ENCODE measurements at places on chromosomes 12 and 14.

- no peak for DNase-seq
Measured at GRCh38 chr12:102197789-102198188, at the start of gene PMCH. Gene PMCH, minus strand, starts transcription at chr12:102197833. Its CDS starts 63 bp downstream, at chr12:102197770.

DNA sequence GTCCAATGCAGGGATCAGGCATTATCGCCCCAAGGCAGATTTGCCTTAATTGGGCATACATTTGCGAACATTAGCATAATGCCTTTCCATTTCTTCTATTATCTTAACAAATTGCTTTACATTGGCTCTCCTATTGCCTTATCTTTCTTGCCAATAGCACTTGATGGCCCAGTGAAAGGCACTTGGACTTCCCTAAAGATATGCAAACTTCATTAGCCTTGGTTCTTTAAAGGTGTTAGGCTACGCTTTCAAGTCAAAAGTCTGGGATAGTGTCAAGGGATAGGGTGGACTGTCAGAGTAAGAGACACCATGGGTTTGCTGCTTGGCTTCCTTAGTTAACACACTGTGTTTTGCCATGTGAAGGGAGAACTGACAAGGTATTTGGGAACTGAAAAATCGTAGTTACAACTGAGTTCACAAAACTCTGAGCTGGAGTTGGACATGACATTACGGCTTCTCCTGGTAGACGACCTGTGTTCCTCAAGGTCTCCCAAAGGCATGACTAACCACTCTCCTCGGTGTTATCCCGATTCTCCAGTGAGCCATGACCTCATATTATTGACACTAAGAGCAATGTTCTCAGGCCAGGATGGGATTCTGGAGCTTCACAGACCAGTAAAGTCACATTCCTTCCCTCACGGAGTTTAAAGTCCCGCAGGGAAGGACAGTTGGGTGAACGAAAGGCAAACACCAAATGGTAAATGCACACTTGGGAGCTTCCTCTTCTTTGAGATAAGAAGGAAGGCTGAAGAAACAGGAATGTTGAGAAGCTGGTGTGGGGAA, 65.2 kb downstream of the TBC1D30 start:
- no peak for DNase-seq

DNA sequence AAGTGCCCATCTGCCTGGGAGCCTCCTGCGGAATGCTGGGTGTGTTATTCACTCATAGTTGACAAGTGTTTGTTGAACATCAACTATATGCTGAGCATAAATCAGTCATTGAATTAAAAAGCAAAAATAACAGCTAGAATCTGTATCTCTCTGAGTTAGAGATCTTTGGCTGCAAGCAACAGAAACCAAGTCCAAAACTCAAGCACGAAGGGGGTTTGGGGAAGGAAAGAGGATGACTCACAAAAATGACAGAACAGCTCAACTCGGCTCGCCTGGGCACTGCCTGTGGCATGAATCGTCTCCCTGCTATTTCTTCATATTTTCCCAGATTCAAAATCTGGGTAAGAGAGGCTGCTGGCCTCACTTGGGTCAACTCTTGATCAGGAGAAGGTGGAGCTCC, 72.6 kb upstream of the NCOR2 start:
- no peak for DNase-seq

DNA sequence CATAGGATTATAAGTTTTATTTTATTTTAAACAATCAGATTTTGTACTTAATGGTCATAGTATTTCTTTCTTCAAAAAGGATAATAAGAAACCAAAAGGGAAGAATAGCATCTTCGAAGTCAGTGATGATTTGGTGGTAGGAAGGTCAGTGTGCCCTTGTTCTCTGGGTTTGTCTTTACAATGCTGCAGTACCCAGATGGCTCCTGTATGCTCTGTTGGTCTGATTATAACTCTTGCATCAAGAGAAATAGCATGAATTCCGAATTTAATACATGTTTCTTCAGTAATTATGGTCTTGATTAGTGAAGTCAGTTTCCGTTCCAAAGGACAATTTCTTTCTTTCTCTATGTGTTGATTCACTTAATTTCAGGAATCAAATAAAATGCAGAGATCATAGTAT, 180.2 kb downstream of the TMTC2 start:
- no peak for DNase-seq

- no peak for DNase-seq
Measured at GRCh38 chr14:53376064-53376463, 222.9 kb upstream of the DDHD1 start.

GRCh38 chr14:104425763-104426646, 153.6 kb upstream of the C14orf180 start:
- no peak for DNase-seq

- DNase-seq = no peak
Measured at GRCh38 chr12:110316861-110317260, 35.8 kb downstream of the ATP2A2 start.

DNA sequence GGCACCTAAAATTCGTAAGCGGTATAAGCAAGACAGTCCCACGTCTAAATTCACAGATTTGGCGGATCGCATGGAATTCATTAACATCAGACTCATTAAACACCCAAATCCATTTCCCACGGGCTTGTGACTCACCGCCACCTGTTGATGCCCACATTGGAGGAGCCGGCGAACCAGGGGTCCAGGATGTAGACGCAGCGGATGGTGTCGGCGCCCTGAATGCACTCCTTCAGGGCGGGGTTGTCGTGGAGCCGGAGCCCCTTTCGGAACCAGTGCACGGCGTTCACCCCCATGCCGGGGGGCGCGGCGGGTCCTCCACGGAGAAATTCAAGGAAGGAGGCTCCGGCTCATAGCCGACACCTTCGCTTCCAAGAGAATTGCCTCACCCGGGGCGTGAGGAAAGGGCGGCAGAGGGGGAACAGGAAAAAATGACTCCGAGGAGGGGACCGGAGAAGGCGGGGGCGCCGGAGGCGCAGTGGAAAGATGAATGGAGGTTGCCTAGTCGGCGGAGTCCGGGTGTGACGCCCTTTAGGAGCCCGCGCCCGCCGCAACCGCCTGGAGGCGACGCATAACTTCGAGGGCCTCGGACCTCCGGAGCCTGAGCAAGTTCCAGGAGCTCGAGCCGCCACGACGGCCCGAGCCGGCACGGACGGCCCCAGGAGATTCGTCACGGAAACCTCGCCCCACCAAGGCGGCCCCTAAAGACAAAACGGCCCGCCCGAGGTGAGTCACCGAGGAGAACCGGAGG, 506 bp downstream of the CRY1 start:
- peak; percentile 76 for DNase-seq

DNA sequence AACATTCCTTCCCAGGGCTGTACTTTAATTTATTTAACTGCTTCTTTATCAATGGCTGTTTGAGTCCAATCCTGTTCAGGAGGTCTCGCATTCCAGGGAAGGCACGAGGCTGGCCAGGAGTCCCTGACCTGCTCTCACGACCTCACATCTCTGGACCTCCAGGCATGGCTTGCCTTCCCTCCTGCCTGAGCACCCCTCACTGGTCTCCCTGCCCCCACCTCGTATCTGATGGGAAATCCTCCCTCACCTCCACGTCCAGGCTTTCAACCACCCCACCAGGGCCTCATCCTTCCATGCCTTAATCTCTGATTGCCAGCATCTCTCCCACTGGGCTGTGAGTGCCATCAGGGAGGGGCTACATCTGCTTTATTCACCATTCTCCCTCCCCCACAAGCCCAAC, 29.0 kb downstream of the PRKAB1 start:
- DNase-seq = no peak

DNA sequence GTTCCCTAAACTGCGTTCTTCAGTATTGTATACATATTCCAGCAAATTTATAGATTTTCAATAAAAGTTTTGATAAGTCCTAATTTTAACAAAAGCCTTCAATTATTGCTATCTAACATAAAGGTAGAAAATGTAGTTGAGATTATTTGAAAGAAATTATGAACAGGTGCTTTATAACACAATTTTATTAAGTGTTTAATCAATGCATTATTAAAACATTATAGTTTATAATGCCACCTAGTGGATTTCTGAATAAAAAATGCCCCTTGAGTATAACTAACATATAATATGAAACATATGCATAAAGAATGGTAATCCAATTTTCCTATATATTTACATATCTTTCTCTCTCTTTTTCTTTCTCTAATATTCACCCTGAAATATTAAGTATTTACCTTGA, 515.3 kb downstream of the SLC6A15 start:
- DNase-seq = no peak

DNA sequence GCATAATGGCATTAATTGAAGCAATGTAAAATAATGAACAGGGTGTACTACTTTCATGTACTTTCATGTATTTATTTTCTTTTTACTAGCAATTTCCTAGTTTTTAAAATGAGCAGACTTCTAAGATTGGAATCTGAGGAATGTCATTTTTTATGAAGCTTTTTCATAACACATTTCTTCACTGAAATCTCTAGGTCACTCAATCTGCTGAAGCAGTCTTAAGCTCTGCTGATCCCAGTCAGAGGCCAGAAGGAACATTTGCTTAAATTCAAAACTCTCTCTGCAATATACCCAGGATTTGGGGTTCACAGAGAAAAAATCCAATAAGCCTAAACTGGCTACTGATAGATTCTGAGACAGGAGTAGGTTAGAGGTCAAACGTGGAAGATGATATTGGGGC, 73.6 kb upstream of the CNTN1 start:
- no peak for DNase-seq

GRCh38 chr12:70507442-70507841, 129.8 kb downstream of the PTPRB start:
- no peak for DNase-seq

DNA sequence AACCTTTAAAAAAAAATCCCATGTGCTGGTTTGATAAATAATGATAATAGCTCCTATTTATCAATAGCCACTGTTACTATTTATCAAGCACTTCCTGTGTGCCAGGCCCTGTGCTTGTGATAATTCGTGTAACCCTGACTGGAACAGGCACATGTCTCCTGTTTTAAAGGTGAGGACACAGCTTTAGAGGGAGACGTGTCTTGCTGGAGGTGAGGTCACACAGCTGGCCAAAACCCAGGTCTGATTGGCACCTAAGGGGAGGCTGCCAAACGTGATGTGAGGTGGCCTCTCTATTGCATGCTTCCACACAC, 156.6 kb downstream of the VRK1 start:
- no peak for DNase-seq

- DNase-seq = no peak
Measured at GRCh38 chr12:50058743-50059312, 1.4 kb downstream of the ASIC1 start.

DNA sequence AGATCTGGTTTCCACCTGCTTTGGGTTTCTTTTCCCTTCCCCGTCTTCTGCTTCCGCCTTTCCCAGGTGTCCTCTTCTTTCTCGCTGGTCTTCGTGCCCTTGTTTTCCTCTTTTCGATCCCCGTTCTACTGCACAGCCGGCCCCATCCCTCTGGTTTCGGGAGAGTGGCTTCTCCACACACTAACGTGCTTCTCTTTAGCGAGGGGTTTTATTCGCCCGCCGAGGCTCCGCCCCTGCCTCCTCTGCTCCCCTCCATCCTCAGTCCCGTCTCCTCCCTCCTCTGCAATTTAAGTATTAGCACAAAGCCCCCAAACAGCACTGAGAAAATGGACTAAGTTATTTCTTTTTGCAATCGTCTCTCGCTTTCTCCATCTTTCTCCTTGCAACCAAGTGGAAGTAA, at the start of gene SLC7A8:
TSS of gene SLC7A8 (minus strand) at position 182 of the 400 bp plus-strand sequence. CDS start 746 bp downstream, outside the sequence.
- DNase-seq = no peak

DNA sequence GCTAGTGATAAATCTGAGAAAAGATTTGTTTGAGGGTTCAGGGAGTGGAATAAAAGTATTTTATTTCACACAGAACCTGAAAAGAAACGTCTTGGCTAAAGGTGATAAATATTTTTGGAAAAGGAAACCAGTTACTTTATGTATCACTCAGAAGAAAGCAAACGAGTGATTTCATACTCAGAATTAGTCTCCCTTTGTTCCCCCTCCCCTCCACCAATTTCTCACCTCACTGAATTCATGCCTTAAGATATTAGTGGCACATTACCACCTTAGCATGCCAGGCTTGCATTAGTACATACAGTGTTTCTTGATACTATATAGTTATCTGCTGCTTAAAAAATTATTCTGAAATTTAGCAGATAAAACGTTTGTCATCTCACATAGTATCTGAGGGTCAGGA, 28.2 kb downstream of the G2E3 start:
- DNase-seq = no peak

DNA sequence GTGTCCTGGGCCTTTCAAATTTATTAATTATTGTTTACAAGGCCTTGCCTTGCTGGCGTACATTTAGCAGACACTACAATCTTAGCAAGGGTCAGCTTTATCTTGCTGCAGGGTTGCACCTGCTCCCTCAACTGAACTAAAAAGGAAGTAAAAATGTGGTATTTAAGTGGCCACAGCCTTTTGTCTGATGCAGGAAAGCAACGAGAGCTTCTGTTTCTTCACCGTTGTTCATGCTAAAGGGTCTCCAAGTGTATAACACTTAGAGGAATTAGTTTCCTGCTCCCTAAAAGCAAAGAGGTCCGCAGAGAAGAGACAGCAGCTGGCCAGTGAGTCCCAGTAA, 62.8 kb upstream of the EGLN3 start:
- DNase-seq = no peak

DNA sequence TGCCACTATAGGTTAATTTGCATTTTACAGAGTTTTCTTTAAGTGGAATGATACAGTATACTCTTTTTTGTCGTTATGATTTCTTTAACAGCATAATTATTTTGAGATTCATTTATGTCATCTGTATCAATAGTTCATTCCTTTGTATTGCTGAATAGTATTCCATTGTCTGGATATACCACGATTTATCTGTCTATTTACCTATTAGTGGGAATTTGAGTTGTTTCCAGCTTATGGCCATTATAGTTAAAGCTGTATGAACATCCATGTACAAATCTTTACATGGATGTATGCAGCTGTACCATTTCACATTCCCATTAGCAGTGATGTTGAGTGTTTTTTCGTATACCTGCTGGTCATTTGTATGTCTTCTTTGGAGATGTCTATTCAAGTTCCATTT, 163.9 kb downstream of the ETNK1 start:
- DNase-seq = no peak

- no peak for DNase-seq
Measured at GRCh38 chr12:107118624-107119023, 25.3 kb upstream of the CRY1 start.

DNA sequence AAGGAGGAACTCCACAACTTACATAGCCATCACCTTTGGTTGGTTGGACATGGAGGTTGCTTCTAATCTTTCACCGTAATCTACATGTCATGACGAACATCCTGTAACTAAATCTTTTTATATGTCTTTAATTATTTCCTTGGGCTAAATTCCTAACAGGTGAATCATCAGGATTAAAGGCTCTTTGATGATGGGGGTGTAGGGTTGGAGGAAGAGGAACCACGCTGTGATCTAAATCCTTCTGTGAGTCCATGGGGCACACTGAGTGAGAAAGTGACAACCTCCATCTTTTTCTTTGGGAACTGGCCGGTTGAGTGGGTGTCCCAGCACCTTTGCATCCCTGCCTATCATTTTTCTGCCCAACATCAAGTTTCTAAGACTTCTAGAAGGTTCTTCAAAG, 31.1 kb upstream of the MAP1LC3B2 start:
- DNase-seq = no peak

GRCh38 chr14:93528884-93529558, 98.3 kb downstream of the UNC79 start:
- no peak for DNase-seq

- no peak for DNase-seq
Measured at GRCh38 chr12:105099356-105099755, 8.2 kb upstream of the WASHC4 start.
